ENCODE measurements at places on chromosomes 1 and 21.

- no peak for DNase-seq
Observed at GRCh38 chr1:243903041-243903440, 53.0 kb upstream of the AKT3 start.

- no peak for DNase-seq
Observed at GRCh38 chr1:62832276-62832675, 48.3 kb downstream of the ATG4C start.

GRCh38 chr1:11529330-11529729 lies 50.4 kb downstream of the DISP3 start:
- no peak for DNase-seq

DNA sequence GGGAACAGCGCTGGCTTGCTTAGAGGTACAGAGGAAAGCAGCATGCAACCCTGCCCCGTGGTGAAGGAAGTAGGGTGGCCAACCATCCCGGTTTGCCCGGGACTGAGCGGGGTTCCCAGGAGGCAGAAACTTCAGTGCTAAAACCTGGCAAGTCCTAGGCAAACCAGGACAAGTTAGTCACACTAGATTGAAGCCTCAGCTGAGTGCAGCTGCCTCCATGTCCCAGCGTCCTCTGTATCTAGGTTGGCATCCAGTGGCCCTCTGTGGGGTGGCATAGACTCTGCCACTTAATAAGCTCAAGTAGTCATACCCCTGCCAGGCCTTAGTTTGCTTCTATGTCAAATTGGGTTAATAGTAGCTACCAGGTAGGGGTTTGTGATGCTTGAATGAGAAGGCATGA lies 67.1 kb downstream of the ATP2B4 start:
- DNase-seq: no peak

DNA sequence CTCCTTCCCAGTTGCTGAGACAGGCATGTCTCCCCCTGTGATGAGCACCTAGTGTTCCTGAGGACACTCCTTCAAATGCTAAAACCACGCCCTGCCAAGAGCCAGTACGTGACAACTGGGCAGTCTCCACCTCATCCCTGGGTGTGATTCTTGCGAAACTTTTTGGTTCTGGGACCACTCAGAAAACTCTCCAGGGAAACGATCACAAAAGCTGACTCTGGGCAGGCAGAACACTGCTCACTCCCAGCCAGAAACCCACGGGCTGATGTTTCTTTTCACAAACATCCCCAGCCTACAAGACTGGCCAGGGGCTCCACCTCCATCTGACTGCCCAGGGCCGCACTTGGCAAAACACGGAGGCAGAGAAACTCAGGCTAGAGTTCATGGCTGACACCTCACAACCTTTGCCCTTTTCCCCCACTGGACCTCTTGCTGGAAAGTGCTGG lies 24.4 kb downstream of the DHRS3 start:
- no peak for DNase-seq
